ENCODE measurements at places on chromosomes 6 and 20.
A peak's percentile ranks its signal among the peaks of the same experiment; 100 is the strongest.

DNA sequence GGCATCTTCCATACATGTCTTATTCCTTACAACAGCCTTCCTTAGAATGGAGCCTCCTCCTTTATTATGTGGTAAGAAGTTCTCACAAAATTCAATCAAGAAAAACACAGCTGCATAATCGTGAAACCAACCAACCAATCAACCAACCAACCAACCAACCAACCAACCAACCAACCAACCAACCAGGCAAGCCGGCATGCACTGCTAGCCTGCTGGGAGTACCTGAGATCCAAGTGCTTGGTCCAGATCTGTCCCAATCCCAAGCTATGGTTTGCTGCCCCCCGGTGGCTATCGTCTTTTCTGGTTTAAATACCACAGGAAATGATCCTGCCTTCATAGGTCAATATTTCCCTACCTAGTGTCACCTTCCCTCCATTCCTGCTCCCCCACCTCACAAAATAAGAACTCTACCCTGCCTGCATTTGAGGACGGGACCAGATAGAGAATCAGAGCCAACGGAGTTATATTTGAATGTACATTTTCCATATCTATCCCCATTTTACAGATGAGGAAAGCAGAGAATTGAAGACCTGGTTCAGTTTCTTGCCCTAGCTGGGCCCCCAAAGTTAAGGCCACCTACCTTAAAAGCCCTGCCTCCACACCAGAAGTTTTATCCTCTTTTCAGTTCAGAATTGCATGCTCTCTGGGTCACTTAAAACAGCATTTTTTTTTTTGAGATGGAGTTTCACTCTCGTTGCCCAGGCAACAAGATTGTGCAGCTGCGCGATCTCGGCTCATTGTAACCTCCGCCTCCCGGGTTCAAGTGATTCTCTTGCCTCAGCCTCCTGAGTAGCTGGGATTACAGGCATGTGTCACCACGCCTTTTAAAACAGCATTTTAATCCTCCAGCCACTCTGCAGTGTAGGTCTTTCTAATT is 27.1 kb downstream of the RAB44 start:
- no peak for DNase-seq

DNA sequence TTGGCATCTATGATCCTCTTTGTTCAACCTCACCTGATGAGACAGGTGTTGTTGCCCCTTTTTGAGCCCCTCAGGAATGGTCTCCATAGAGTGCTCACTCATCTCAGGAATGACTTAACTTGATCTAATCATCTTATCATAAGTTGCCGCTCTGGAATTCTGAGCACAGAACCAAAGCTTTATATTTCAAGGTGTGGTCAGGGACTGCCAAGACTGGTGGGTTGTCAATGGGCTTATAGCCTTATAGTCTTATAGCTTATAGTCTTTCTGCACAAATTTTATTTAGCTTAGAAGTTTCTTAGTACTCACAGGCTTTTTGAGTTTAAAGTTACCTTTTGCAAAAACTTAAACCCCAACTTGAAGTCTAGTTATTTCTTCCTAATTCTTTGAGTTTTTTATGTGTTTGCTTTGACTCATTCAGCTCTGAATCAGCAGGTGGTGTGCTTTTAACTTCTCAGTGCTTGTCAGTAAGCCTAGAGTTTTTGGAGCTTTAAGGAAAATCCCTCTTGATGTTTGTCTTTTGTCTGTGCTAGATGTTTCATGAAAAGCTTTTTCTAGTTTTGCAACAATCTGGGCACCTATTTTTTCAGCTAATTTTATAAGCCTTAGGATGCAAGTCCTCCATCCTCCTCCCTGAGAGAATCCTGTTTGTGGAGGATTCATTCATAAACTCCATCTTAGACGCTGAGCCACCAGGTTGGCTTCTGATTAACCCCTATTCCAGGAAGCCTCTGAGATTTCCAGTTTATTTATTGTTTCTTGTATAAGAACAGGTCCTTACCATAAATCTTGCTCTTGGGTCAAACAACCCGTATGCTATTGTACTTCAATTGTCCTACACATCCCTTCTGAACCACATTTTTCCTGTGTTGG is 72.3 kb upstream of the SSTR4 start:
- no peak for DNase-seq

DNA sequence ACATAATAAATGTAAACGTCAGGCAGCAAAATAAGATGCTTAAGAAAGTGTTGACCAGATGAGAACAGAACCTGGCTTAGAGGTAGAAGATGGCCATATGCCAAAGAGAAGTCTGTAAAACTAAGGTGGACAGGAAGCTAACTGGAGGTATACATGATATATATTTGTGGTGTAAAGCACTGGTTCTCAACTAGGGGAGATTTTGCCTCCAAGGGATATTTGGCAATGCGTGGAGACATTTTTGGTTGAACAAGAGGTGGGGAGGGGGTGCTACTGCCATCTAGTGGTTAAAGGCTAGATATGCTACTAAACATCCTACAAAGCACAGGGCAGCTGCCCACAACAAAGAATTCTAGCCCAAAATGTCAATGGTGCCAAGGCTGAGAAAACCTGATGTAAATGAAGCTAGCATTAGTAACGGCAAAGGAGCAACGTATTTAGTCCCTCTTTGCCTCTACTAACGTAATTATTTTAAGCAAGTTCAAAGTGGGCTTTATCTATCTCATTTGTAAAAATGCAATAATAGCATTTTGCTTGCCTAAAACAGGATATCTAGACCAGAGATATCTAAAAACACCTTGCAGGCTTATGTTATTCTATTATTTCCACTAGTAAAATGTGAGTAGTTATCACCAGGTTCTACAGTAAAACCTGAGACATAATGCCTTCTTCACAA is 182.6 kb downstream of the RNGTT start:
- DNase-seq = peak; percentile 1

GRCh38 chr6:139914910-139915309 is 540.5 kb upstream of the CITED2 start:
- no peak for DNase-seq

- no peak for DNase-seq
These were observed 841.8 kb downstream of the PHF3 start for GRCh38 chr6:64477391-64477790.

DNA sequence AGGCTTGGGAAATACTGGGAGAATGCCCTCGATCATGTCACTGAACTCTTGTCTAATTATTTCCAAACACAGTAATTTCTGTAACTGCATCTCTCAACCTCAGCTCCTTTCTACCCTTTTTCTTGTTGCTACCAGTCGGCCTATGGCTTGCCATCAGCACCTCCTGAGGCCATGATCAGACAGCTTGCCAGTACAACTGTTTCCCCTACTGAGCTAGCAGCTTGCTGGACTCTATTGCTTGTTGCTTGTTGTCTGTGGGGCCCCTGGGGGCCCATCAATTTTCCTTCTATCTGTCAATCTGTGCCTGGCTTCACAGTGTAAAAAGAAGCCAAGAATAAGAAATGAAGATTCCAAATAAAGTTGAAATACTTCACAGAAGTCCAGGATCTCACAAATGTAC is 123.9 kb downstream of the OPN5 start:
- no peak for DNase-seq

GRCh38 chr6:29561091-29561490 is 1.6 kb upstream of the UBD start:
- DNase-seq = no peak

- no peak for DNase-seq
These were observed 234.9 kb downstream of the BCKDHB start for GRCh38 chr6:80341330-80341729.

DNA sequence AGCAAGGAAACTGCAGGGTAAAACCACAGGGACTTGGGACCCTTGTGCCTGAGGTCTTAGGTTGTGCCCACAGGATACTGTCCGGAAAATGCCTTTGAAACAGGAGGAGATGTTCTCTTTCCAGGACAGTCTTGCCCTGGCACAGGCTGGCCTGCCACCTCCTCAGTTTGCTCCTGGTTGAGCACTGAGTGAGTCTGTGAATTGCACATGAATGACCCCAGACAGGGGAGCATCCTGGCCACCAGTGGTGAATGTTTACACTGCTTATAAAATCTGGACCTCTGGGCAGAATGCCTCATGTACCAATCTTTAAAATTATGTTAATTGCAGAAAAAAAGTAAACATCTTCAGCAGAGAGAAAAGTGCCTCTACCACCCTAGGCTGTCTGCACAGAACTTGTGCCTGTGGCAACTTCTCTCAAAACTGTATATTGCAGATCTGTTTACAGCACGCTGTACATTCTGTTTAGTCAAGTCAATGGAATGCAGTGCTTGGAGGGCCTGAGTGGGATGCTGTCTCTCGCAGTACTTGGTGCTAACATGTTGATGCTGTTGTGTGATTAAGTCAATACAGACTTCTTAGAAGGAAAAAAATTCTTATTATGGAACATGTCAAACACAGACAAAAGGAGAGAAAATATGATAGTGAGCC is 242.1 kb downstream of the SOD2 start:
- no peak for DNase-seq

DNA sequence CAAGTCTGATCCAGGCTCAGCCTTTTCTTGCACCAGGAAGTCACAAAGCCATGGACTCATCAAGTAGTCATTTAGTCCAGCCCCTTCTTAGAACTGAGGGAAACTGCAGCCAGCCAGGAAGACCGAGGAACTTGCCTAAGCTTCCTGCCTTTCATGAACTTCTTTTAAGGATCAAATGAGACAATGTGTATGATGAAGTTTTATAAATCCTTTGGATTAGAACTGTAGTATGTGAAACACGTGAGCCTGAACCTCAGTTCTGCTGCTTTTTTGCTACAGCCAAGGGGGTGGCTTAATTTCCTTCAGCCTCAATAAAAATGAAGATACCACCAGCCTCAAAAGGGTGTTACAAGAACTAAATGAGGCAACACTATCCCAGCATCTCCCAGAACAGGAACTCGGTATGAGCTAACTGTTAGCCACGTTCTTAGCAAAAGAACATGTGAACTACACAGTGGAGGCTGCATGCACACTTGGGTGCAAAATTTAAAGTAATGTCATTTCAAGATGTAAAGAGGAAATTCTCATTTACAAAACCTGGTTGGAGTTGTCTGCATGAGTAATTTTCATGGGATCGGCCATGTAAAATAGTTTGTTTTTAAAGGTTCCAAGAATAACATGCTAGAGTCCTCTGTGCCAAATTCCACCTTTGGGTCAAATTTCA is 76.0 kb upstream of the TBC1D7 start:
- no peak for DNase-seq

GRCh38 chr6:69284176-69284730 is 512.6 kb downstream of the LMBRD1 start:
- DNase-seq = no peak

DNA sequence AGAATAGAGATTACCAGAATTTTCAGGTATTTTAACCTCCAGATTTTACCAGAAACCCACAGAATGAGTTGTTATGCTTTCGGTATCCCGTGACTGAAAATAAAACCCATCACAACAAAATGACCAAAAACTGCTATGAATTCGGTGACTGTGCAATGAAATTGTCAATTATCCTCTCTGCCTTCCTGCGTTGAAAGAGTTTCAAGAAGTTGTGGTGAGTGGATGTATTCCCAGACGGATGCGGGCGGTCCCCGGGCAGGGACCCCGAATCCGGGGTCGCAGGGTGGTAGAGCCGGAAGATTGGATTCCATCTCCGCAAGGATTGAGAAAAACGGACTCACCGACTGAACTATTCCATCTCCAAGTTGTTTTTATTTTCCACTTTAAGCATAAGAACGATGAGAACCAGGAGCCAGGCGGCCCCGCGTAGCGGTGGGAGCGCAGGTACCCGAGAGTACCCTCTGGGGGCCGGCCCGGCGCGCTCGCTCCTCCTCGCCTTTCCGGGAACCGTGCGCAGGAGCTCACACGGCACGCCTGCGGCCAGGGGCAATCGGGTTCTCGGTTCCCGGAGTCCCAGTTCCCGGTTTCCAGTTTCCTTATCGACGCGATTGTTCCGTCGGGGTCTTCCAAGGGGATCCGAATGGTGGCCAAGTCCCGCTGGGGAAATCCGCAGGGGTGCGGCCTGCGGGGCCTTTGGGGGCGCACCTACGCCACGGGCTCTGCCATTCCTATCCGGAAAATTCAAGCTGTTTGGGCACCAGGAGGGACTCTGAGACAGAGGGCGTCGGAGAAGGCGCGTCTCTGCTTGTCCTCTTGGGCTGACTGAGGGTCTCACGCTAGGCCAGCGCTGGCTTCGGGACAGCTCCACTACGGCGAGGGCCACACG is 104.9 kb upstream of the PRDM1 start:
- peak; percentile 26 for DNase-seq

DNA sequence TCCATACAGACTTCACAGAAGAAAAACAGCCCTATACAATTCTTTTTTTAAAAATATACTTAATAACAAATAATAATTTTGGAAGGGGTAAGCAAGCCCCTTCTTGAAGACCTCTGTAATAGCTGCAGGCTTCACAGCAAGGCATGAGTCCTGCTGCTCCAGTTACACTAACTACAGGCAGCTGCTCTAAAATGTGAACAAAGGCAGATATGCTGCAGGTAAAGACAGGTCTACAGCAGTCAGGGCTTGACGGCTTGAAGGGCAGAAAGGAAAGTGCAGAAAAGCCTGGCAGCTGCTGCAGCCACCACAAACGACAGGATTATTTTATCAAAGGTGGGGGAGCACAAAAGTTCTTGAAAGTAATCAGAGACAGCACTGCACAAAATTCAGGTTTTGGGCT is 11.3 kb downstream of the FAXC start:
- DNase-seq = no peak

DNA sequence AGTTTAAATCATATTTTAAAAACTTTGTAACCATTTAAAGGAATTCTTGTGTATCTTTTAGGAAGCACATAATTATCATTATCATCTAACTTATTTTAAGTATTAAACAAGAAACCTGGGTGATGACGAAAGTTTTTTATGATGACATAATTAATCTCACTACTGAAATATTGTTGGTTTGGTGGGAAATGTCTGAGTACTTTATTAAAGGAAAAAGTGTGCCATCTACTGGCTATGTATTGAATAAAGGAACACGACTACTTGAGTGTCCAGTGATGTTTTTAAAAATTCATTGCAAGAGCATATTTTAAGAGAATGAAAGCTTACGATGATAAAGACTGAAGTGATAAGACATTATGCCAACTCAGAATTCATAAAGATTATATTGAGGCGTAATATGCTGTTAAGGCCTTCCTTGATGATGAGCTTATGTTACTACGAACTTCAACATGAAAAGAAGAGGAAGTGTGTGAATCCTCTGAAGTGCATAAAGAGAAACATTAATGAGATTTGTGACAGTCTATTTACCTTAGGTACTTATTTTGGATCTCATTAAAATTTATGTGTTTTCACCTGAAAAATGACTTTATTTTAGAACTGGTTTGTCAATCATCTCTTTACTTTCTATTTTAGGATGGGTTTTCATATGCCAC is 12.0 kb upstream of the TRMT11 start:
- DNase-seq = no peak

DNA sequence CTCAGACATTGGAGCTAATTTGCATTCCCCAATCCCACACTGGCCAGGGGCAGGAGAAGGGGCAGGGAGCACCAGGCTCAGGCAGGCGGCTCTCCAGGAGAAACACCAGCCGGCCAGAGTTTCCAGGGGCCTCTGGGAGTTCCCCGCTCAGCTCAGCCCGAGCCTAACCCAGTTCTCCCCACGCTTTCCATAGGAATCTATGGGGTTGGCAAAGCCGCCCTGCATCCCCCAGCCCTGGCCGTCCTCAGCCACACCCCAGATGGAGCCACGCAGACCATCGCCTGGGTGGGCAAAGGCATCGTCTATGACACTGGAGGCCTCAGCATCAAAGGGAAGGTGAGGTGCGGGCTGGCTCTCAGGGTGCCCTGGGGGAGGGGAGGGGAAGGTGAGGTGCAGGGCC is 8.2 kb downstream of the NPEPL1 start:
- no peak for DNase-seq

GRCh38 chr6:132188556-132189264 is 212.6 kb downstream of the MOXD1 start:
- DNase-seq = no peak

GRCh38 chr6:157101166-157101565 is 222.2 kb downstream of the TMEM242 start:
- no peak for DNase-seq

GRCh38 chr20:49395183-49395582 is 87.3 kb downstream of the KCNB1 start:
- no peak for DNase-seq
